Foreskin melanocyte (primary cell): ENCODE measurements at places on chromosomes 16 and 17.
A peak's percentile ranks its signal among the peaks of the same experiment; 100 is the strongest.

DNA sequence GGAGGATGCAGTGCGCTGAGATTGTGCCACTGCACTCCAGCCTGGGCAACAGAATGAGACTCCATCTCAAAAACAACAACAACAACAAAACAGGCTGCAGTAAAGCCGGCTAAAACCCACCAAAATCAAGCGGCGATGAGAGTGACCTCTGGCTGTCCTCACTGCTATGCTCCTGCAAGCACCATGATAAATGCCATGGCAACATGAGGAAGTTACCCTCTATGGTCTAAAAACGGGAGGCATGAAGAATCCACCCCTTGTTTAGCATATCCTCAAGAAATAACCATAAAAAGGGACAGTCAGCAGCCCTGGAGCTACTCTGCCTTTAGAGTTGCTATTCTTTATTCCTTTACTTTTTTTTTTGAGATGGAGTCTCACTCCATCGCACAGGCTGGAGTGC, 8.4 kb upstream of the LGALS3BP start:
- peak; percentile 70 for DNase-seq

GRCh38 chr17:4959261-4959965, 8.2 kb downstream of the SPAG7 start:
- DNase-seq = no peak

- DNase-seq = no peak
These were observed 31.9 kb downstream of the USP22 start for GRCh38 chr17:21010705-21011596.

GRCh38 chr16:58842746-58843145, 108.6 kb upstream of the GOT2 start:
- DNase-seq = no peak

GRCh38 chr17:68592682-68593641, 8.2 kb downstream of the FAM20A start:
- no peak for DNase-seq
